ENCODE measurements at places on chromosomes 13 and 19.
A peak's percentile ranks its signal among the peaks of the same experiment; 100 is the strongest.

GRCh38 chr13:76820759-76821158 is 65.4 kb downstream of the KCTD12 start:
- no peak overlapping the region for H3K27ac ChIP-seq
- no peaks in the 10 kb centered on the region for H3K4me1 ChIP-seq
- DNase-seq: no peak

GRCh38 chr19:13036366-13036976 is 41.2 kb downstream of the NFIX start:
- no peak overlapping the region for H3K4me3 ChIP-seq
- peak; percentile 90 for DNase-seq
- H3K27me3 ChIP-seq: no peaks in the 10 kb centered on the region
- no peaks in the 10 kb centered on the region for H3K4me1 ChIP-seq
- no peaks in the 10 kb centered on the region for H3K36me3 ChIP-seq

GRCh38 chr19:2269244-2270156 is 12.5 kb downstream of the PEAK3 start:
- peaks cover 41% of the 10 kb centered on the region for H3K4me1 ChIP-seq
- H3K27ac ChIP-seq: peak overlapping the region; percentile 99
- H3K4me3 ChIP-seq: peak overlapping the region; percentile 93
- H3K27me3 ChIP-seq: no peaks in the 10 kb centered on the region

DNA sequence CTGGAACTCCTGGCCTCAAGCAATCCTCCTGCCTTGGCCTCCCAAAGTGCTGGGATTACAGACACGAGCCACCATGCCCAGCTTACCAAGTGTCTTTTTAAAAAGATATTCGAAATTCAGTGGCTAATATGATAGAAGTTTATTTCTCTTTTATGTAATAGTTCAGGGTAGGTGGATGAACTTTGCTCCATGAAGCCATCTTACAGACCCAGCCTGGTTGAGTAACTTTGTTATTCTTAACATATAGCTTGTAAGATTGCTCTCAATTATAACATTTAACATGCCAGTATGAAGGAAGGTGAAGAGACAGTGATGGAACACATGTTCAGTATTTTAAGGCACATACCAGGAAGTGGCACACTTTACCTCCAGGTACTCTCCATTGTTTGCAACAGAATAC is 42.4 kb downstream of the ZIC2 start:
- H3K27me3 ChIP-seq: no peaks in the 10 kb centered on the region
- H3K27ac ChIP-seq: peak overlapping the region; percentile 30
- H3K4me1 ChIP-seq: no peaks in the 10 kb centered on the region
- DNase-seq: no peak
- no peak overlapping the region for H3K4me3 ChIP-seq

DNA sequence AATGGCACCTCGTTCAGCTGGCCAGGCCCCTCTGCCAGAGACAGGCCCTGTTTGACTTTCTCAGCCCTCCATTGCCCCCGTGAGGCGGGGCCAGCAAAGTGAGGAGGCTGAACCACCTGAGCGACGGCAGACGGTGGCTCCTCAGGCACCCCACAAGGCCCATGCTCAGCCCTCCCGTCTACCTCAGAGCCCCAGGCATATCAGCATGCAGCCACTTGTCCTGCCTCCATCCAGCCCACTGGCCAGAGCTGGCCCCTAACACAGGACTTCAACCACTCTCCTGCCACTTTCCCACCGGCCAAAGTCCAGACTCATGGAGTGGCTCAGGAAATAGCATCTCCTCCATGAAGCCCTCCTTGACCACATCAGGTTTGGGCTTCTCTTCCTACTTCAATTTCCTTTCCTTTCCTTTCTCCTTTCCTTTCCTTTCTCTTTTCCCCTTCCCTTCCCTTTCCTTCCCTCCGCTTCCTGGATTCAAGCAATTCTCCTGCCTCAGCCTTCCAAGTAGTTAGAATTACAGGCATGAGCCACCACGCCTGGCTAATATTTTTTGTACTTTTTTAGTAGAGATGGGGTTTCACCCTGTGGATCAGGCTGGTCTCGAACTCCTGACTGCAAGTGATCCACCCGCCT is 9.3 kb downstream of the SLC7A10 start:
- H3K4me1 ChIP-seq: no peaks in the 10 kb centered on the region
- H3K36me3 ChIP-seq: no peaks in the 10 kb centered on the region
- H3K27ac ChIP-seq: no peak overlapping the region
- no peaks in the 10 kb centered on the region for H3K27me3 ChIP-seq

GRCh38 chr19:13056052-13056660 is 46.5 kb downstream of the LYL1 start:
- H3K27me3 ChIP-seq: no peaks in the 10 kb centered on the region
- H3K27ac ChIP-seq: peak overlapping the region; percentile 68
- H3K36me3 ChIP-seq: no peaks in the 10 kb centered on the region
- peak; percentile 77 for DNase-seq
- no peak overlapping the region for H3K4me3 ChIP-seq

- no peaks in the 10 kb centered on the region for H3K4me1 ChIP-seq
- H3K36me3 ChIP-seq: no peaks in the 10 kb centered on the region
- no peak overlapping the region for H3K27ac ChIP-seq
- no peak for DNase-seq
- H3K27me3 ChIP-seq: no peaks in the 10 kb centered on the region
- H3K4me3 ChIP-seq: no peak overlapping the region
These were observed 157.8 kb downstream of the TNFSF13B start for GRCh38 chr13:108427355-108427754.

- H3K4me1 ChIP-seq: no peaks in the 10 kb centered on the region
- H3K27ac ChIP-seq: no peak overlapping the region
- H3K36me3 ChIP-seq: no peaks in the 10 kb centered on the region
- peak; percentile 43 for DNase-seq
- no peaks in the 10 kb centered on the region for H3K27me3 ChIP-seq
- H3K4me3 ChIP-seq: no peak overlapping the region
These were observed 367.4 kb downstream of the SPRY2 start for GRCh38 chr13:79973533-79973963.

DNA sequence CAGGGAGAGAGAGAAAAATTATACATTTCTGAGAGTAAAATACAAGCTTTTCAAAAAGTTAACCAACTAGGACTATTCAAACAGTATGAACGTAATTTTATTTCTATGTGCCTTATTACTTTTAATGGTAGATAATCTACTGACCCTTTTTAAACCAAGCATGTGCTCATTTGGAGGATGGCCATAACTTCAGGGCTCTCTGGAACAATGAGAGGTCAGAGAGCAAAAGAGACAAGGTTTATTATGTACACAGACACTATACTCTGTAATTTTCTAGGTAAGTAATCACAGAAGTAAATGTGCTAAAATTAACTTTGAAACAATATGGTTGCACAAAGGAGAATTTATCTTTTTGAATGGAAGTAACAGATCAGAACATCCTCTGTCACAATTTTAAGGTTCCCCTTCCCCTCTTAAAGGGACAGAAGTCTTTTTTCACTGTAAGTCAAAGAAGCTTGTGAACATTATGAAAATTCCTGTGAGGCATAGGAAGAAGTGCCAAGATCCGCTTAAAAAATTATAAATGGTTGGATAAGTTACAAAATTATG is 1.0 kb downstream of the POSTN start:
- H3K4me3 ChIP-seq: no peak overlapping the region
- no peak overlapping the region for H3K27ac ChIP-seq
- no peaks in the 10 kb centered on the region for H3K36me3 ChIP-seq

DNA sequence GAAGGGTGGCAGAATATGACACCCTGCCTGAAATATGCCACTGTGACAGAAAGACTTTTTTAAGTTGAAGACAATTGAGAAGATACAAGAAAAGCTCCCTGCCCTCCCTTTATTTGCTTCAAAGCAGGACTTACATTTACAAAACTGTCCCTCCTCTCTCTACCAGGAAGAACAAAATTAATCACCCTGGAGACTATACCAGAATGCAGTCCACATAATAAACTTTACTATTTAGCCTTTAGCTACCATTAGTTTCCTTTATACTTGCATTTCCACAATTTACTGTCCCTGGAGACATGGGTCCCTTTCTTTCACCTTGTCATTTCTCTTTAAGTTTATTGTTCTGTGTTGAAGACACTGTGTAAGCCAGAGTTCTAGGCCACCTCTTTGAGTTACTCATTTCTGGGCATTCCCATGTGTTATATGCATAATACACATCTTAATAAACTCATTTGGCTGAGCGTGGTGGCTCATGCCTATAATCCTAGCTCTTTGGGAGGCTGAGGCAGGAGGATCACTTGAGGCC is 238.8 kb downstream of the RFC3 start:
- DNase-seq: no peak
- H3K27me3 ChIP-seq: no peaks in the 10 kb centered on the region
- H3K27ac ChIP-seq: no peak overlapping the region
- no peaks in the 10 kb centered on the region for H3K36me3 ChIP-seq

- H3K4me1 ChIP-seq: no peaks in the 10 kb centered on the region
- no peaks in the 10 kb centered on the region for H3K27me3 ChIP-seq
- H3K4me3 ChIP-seq: no peak overlapping the region
- peaks cover 19% of the 10 kb centered on the region for H3K36me3 ChIP-seq
- no peak overlapping the region for H3K27ac ChIP-seq
These were observed 8.4 kb upstream of the BCAM start for GRCh38 chr19:44800461-44800860.

- no peak overlapping the region for H3K4me3 ChIP-seq
- H3K27ac ChIP-seq: no peak overlapping the region
- no peaks in the 10 kb centered on the region for H3K4me1 ChIP-seq
- H3K27me3 ChIP-seq: no peaks in the 10 kb centered on the region
- DNase-seq: no peak
These were observed 316.6 kb downstream of the DCLK1 start for GRCh38 chr13:35814605-35815011.

DNA sequence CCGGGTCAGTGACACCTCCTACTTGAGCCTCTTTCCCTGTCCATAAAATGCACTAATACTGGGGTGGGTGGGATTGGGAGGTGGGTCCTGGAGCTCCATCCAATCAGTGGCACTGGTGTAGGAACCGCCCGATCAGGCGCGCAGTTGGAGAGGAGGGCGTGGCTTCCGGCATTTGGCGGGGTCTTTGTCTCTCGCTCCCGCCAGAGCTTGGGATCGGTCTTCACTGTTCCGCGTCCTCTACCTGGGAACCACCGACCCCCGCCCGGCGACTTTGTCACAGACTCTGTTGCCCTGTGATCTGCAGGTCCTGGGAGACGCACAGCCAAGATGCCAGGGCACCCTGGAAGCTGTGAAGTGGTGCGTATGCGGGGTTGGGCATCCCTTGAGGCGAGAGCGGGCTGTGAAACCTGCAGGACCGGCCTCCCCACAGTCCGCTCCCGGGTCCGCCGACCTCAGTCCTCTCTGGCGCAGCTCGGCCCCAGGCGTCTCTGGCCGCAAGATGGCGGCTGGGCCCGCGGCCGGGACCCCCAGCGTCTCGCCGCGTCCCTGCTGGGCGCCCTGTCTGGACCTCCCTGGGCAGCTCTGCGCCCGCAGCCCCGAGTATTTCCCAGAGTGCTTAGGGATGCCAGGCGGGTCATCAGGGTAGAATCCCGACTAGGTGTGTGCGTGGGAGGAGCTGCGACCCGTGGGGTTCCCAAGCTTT is 41.6 kb upstream of the ZNF730 start:
- peak; percentile 47 for DNase-seq
- peak overlapping the region; percentile 49 for H3K4me3 ChIP-seq
- no peaks in the 10 kb centered on the region for H3K27me3 ChIP-seq
- no peak overlapping the region for H3K27ac ChIP-seq

DNA sequence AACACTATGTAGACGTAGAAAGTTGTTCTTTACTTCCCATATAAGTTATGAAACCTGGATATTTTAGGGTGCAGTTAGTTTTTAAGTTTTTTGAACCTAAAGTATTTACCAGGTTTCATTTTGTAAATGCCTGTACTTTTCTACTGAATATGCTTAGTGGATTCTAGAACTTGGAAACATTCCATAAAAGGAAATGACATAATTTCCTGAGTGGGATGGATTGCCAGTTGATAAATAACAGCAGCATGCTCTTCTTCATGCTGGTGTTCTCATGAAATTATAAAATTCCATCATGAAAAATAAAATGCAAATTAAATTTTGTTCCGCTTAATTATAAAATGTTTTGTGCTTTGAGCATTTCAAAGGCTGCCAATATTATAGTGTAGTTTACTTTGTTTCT is 362.2 kb upstream of the PCDH20 start:
- H3K27ac ChIP-seq: no peak overlapping the region
- H3K36me3 ChIP-seq: no peaks in the 10 kb centered on the region
- H3K4me3 ChIP-seq: no peak overlapping the region
- DNase-seq: no peak
- H3K27me3 ChIP-seq: no peaks in the 10 kb centered on the region

GRCh38 chr13:91627952-91628739 is 229.7 kb downstream of the GPC5 start:
- no peaks in the 10 kb centered on the region for H3K4me1 ChIP-seq
- H3K27me3 ChIP-seq: no peaks in the 10 kb centered on the region
- H3K27ac ChIP-seq: no peak overlapping the region
- H3K36me3 ChIP-seq: no peaks in the 10 kb centered on the region
- H3K4me3 ChIP-seq: no peak overlapping the region

- H3K4me1 ChIP-seq: no peaks in the 10 kb centered on the region
- no peak overlapping the region for H3K4me3 ChIP-seq
These were observed 15.4 kb downstream of the DZIP1 start for GRCh38 chr13:95629071-95629470.

DNA sequence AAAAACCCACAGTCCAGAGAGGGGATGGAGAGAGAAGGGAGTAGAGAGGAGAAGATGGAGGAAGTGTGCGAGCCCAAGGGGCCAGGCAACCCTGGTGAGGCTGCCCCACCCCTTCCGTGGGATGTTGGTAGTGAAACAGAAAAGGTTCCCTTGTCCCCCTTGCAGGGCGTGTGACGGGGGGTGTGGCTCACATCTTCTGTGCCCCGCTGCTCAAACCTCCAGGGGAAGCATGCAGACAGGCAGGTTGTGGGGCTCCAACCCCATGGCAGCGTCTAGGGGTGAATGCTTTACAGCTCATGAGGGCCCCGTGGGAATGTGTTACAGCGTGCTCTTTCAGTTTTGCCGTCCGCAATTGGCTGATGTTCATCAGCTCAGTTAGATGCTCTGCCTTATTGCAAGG is 14.7 kb upstream of the EVI5L start:
- H3K27ac ChIP-seq: no peak overlapping the region
- no peak overlapping the region for H3K4me3 ChIP-seq
- H3K4me1 ChIP-seq: no peaks in the 10 kb centered on the region
- H3K27me3 ChIP-seq: no peaks in the 10 kb centered on the region

DNA sequence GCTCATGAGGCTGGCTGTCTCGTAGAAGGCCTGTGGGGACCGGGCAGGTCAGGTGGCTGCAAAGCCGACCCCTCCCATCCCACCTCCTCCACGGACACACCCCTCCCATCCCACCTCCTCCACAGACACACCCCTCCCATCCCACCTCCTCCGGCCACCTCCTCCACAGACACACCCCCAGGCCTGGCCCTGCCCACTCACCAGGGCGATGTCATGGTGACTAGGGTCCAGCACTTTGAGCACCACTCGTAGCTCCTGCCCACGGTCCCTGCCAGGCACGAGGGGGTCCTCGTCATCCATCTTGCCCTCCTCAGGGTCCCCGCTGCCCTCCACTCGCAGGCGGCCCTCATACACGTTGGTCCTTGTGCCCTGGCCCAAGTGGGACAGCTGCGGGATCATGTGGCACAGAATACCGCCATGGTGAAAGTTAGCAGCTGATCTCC is 18.8 kb downstream of the TYK2 start:
- no peaks in the 10 kb centered on the region for H3K4me1 ChIP-seq
- DNase-seq: no peak
- no peaks in the 10 kb centered on the region for H3K27me3 ChIP-seq
- no peak overlapping the region for H3K4me3 ChIP-seq
